ENCODE measurements at places on chromosomes 3 and 15.
A peak's percentile ranks its signal among the peaks of the same experiment; 100 is the strongest.

DNA sequence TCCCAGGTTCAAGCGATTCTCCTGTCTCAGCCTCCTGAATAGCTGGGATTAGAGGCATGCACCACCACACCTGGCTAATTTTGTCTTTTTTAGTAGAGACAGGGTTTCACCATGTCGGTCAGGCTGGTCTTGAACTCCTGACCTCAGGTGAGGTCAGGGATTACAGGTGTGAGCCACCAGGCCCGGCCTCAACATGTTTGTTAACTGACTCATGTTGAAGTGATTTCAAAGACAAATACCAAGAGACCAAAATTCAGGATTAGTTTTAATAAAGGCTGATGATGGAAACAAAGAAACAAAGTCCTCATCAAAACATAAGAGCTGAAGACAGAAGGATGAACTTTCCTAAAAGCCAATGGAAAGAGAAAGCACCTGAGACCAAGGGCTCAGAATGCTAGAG lies 36.5 kb downstream of the SLC12A6 start:
- no peak for DNase-seq

DNA sequence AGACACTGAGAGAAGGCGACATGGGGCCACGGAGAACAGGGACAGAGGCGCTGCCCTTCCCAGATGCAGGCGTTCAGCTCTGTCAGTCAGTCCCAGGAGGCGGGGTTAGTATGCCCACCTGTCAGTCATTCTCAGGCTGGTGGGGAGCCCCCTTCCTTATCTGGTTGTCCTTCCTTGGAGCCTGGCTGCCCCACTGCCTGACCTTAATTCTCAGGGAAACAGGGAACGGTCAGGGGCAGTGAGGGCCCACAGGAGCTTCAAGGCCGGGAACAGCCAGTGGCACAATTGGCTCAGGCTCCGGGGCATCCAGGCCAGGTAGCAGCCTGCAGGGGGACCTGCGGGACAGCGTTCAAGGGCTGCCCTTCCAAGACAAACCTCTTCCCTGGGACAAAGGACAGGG lies 133.2 kb downstream of the CHSY1 start:
- no peak for DNase-seq

- no peak for DNase-seq
Observed at GRCh38 chr3:126313166-126313565, 44.0 kb downstream of the KLF15 start.

GRCh38 chr15:47603026-47603425 lies 114.3 kb upstream of the SEMA6D start:
- peak; percentile 44 for DNase-seq

GRCh38 chr15:39665629-39666250 lies 84.9 kb downstream of the THBS1 start:
- no peak for DNase-seq
